ENCODE measurements at places on chromosomes 3 and 15. TPM values are rescaled to one million over a fixed set of nuclear protein-coding genes. Genes with fewer than 3 reads are reported as not detected.

The ATP10A gene
- 30.3 TPM for total RNA-seq

The LTK gene
- 0.39 TPM for total RNA-seq

The ISG20 gene
- total RNA-seq, result 7.6 TPM

The KNG1 gene
- total RNA-seq, result not detected

The SLC28A2 gene
- 0.04 TPM for total RNA-seq

The LRRC49 gene
- total RNA-seq, result 10.3 TPM
